Pericardium fibroblast (primary cell): ENCODE measurements at places on chromosomes 12 and 14. TPM values are rescaled to one million over a fixed set of nuclear protein-coding genes. Genes with fewer than 3 reads are reported as not detected.

RHOJ gene
- total RNA-seq = 3.3 and 7.6 TPM in 2 replicates

FGF6 gene
- not detected in 2 replicates for total RNA-seq

KRT83 gene
- not detected in 2 replicates for total RNA-seq

TIGAR gene
- 5.4 and 8.9 TPM in 2 replicates for total RNA-seq

TCL1A gene
- total RNA-seq = not detected in 2 replicates

ADAM20 gene
- total RNA-seq = 0.17 TPM in 1 of 2 replicates, not detected in the other

CCDC91 gene
- total RNA-seq = 5.3 and 14.9 TPM in 2 replicates

PRKD1 gene
- total RNA-seq = 29.9 and 34.3 TPM in 2 replicates

PAN2 gene
- 14.1 and 19.2 TPM in 2 replicates for total RNA-seq

MGAT4C gene
- total RNA-seq = 0.09 and 0.35 TPM in 2 replicates

MTRFR gene
- 7.0 and 8.5 TPM in 2 replicates for total RNA-seq
